ENCODE measurements at places on chromosomes 6 and 20. TPM values are rescaled to one million over a fixed set of nuclear protein-coding genes. Genes with fewer than 3 reads are reported as not detected.

TMEM217 gene
- total RNA-seq = 0.57 TPM

ARMC12 gene
- not detected for total RNA-seq

- no peak for DNase-seq
Measured at GRCh38 chr6:4864519-4864918, 88.3 kb downstream of the CDYL start.

MUC21 gene
- 2.1 TPM for total RNA-seq

DNA sequence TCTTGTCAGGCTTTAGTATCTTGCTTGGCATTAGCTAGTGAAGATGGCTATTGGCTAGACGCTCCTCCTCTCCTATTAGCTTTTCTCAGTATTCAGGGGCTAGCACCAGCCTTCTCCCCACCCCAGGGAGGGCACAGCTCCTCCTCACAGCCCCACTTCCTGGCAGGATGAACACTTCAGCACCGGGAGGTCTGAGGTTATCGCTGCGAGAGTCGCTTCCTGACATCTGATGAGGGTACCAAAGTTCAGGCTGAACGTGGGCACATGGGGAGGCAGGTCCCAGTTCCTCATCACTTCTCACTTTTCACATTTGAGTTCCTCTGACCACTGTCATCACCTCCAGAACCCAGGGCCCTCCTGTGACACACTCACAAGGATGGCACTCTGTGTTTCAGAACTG, 66.6 kb downstream of the LAMA4 start:
- DNase-seq = no peak

Measured in esophagus muscularis mucosa (tissue), 4 donors.